ENCODE measurements at places on chromosomes 3 and 15.

- ATAC-seq = peak; percentile 62
Measured at GRCh38 chr15:84819291-84819768, 2.2 kb downstream of the ALPK3 start.

- ATAC-seq = peak; percentile 78
Measured at GRCh38 chr15:47184003-47184907, 533.0 kb upstream of the SEMA6D start.

GRCh38 chr15:74867466-74868038 lies 5.6 kb downstream of the SCAMP2 start:
- ATAC-seq = no peak

GRCh38 chr3:147730284-147730683 lies 321.1 kb downstream of the ZIC1 start:
- no peak for ATAC-seq

- ATAC-seq = peak; percentile 56
Measured at GRCh38 chr3:71310359-71310979, 273.1 kb downstream of the FOXP1 start.

- peak; percentile 41 for ATAC-seq
Measured at GRCh38 chr3:189652042-189652441, 20.9 kb downstream of the TP63 start.

Data from SK-N-SH treated with all-trans-retinoic acid at 6 μM for 48 hours (cell line).